ENCODE measurements at places on chromosomes 5 and 9.

GRCh38 chr9:98117984-98118639 lies 910 bp downstream of the TRIM14 start:
- DNase-seq: no peak

- no peak for DNase-seq
Observed at GRCh38 chr9:109335929-109336328, 15.1 kb upstream of the EPB41L4B start.

DNA sequence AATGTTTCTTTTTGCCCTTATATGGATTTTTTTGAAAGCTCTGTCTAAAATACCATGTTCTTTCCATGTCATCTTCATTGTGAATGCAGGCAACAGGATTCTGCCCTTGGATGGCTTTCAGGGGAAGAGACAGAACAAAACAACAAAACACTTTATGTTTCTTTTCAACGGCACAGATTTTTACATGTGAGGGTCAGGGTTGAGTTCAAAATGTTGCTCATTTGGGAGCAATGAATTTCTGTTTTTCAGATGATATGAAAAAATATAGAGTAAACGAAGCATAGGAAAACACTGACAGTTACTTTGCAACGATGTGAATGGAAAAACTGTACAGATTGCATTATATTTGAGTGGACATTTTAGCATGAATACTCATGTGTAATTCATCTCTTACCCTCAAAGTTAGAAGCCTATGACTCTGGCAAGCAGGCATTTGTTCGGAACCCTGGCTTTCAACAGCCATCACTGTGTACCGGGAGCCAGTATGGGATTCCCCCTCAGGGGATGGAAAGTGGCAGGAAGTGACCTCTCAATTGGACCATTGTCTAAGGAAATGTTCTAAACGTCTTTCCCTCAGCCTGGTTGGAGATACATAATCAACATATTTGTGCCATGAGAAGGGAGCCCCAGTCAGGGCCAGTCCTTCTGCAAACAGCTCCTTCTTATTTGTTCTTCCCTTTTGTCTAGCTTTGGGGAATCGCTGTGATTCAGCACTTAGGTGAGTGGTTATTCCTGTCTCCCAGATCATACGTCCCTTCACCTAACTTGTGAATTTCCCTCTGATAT lies 153.9 kb upstream of the MEF2C start:
- DNase-seq: no peak

- no peak for DNase-seq
Observed at GRCh38 chr9:125749951-125750626, 2.9 kb downstream of the PBX3 start.

DNA sequence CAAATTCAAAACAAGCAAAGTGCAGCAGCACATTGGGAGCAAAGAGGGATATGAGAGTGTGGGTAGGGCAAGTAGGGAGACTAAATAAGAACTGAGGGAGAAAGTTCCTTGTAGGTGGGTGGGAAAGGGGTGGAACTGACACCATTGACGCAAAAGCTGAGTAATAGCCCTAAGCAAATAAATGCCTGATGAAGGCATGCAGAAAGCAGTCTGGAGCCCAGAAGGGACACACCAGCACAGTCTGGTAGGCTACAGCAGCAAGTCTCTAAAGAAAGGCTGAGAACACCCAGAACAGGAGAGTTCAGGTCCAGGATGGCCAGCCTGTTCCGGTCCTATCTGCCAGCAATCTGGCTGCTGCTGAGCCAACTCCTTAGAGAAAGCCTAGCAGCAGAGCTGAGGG lies at the start of gene INSL4:
INSL4 (plus strand) TSS at position 208 of the 400 bp plus-strand sequence; CDS start at position 313, 105 bp downstream.
- DNase-seq: no peak

- no peak for DNase-seq
Observed at GRCh38 chr9:37373621-37374020, 48.9 kb upstream of the GRHPR start.

GRCh38 chr5:106843812-106844416 lies 826.8 kb downstream of the EFNA5 start:
- peak; percentile 4 for DNase-seq

- no peak for DNase-seq
Observed at GRCh38 chr9:98332405-98332831, 77.0 kb upstream of the TBC1D2 start.

GRCh38 chr5:60586307-60586901 lies 113.6 kb downstream of the DEPDC1B start:
- DNase-seq: no peak

GRCh38 chr5:147830035-147830434 lies 1.4 kb downstream of the SPINK1 start:
- DNase-seq: no peak

GRCh38 chr5:168734620-168735300 lies 155.6 kb upstream of the PANK3 start:
- no peak for DNase-seq

DNA sequence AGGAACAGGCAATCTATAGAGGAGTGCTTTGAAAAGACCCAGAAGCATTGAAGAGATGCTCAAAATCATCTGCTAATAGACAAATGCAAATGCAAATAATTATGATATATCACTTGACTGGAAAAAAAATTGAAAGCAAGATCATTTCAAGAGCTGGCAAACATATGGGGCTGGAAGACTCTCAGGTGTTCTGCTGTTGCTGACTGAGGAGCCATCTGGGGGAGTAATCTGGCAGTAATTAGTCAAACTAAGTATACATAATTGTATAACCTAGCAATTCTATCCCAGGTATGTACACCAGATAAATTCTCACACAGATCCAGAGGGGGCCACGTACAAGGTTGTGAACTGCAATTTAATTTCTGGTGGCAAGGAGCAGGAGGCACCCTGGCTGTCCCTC lies 4.6 kb upstream of the HMHB1 start:
- no peak for DNase-seq

DNA sequence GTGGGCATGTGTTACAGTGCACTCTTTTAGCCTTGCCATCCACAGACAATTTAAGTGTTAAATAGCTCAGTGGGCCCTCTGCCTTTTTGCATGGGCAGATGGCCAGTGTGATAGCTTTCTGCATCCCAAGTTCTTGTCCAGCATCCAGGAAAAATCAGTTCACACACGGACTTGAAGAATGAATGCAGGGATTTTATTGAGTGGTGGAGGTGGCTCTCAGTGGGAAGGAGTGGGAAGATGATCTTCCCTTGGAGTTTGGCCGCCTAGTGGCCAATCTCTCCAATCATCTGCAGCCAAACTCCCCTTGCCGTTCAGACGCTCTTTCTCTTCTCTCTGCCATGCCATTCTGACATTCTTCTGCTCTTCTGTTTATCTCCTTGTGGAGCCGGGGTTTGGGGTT lies 322.4 kb upstream of the GRAMD2B start:
- DNase-seq: no peak

DNA sequence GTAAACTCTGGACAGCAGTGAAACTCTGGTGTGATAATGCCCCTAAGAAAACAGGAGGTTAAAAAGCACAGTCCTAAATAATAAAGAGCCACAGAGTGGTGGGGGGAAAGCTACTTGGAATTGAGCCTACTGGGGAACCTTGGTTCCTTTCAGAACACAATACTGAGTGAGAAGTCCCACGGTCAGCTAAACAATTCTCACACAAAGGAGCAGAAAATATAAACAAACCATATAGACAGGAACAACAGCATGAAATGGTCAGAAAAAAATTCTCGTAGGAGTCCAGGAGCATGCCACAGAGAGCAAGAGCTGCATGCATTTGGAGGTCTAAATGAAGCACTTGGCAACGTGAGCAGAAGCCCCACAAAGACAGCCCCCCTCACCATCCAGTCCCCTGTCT lies 56.0 kb downstream of the TEK start:
- DNase-seq: no peak

GRCh38 chr9:132697230-132697629 lies 27.0 kb downstream of the GTF3C4 start:
- DNase-seq: no peak

DNA sequence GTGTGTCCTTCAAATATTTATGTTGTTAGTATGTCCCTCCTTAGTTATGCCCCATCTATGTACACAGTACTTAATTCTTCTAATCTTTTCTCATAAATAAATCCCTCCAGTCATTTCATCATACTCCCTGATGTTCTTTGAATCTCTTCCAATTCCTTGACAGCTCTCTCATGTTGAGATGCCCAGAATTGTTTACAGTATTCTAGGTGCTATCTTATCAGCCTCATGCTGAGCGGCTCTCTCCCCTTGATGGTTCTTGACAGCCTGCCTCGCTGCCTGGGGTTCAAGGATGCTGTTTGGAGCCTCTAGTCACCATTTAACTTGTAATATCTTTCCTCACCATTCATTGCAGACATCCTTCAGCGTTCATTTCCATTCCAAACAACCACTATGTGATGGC lies 799.2 kb downstream of the BRINP1 start:
- no peak for DNase-seq
